Epithelial cell of prostate (primary cell): ENCODE measurements at places on chromosomes 3 and 15.

GRCh38 chr3:15955968-15956367 is 158.2 kb upstream of the ANKRD28 start:
- no peak for DNase-seq

GRCh38 chr3:72938471-72939265 is 50.8 kb downstream of the GXYLT2 start:
- DNase-seq, result no peak

DNA sequence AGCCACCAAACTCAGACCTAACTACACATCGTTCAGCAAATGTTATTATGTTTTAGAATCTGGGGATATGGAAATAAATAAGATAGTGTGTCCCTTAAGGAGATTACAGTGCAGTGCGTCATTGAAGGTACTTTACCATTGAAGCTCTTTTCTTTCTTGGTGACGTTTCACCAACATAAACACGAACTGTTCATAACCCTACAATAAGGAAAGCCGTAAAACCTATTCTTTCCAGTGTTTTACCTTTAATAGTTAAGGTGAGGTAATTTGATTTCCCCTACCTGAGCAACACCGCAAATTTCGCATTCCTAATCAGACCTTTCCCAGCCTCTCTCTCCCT is 826 bp downstream of the CCDC66 start:
- DNase-seq, result no peak

DNA sequence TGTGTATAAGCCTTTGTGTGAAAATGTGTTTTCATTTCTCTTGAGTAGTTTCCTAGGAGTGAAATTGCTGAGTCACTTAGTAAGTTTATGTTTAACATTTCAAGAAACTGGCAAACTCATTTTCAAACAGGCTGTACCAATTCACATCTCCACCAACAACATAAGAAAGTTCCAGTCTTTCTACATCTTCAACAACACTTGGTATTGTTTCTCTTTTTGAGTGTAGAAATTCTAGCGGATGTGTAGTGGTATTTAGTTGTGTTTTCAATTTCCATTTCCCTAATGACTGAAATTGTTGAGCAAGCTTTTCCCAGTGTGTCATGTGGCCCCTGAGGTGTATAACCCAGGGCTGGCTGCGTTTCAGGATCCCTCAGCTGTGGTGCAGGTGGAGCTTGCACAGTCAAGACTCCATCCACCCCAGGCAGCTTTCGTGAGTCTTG is 258.5 kb downstream of the PDCD6IP start:
- no peak for DNase-seq

- DNase-seq, result no peak
Measured at GRCh38 chr15:95134431-95135110, 903.2 kb downstream of the MCTP2 start.

DNA sequence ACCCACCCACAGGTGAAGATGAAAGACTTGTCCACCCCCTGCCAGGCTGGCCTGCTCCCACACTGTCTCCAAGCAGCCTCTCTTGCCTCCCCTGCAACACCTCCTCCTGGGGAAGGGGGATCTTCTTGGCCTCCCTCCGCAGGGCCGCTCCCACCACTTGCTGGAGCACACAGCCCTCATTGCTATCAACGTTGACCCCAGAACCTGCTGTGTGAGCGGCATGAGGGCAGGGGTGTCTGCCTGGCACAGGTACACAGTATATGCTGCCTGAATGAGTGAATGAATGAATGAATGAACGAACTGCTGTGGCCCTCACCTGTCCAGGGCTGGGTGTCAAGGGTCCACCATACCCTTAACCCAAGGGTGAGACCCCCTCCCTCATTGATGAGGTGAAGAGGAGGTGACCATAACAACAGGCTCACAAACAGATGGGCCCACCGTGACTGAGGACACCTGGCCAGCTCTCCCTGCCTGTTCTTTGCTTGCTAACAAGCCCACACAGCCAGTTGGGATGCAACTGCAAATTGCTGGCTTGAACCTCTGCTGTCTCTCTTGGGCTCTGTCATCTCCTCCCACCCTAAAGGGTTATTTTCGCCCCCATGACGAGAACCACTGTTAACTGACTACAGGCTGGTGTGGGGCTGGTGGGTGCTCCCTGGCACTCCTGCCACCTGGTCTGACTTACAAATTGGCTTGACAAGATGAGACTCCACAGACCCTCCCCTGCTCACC is 22.5 kb downstream of the SLC41A3 start:
- no peak for DNase-seq

- DNase-seq, result no peak
Measured at GRCh38 chr3:132867526-132867925, 145.3 kb upstream of the NPHP3 start.

DNA sequence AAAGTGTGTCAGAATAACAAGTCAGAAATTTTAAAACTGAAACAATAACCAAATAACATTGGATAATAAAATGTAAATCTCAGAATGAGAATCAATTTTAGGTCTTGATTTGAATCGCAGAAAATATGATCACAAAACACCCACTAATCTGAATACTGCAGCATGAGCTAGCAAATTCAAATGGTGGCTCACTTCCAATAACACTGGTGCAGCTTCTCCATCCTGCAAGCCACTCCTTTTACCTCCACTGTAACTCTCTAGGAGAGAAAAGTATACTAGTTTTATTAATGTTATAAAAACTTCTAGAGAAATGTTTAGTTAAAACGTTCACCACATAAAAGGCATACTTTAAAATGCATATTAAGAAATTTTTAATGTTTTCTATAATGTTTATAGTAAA is 30.4 kb downstream of the UBE3A start:
- DNase-seq, result no peak

- no peak for DNase-seq
Measured at GRCh38 chr3:127209840-127210653, 17.1 kb downstream of the PRR23E start.

DNA sequence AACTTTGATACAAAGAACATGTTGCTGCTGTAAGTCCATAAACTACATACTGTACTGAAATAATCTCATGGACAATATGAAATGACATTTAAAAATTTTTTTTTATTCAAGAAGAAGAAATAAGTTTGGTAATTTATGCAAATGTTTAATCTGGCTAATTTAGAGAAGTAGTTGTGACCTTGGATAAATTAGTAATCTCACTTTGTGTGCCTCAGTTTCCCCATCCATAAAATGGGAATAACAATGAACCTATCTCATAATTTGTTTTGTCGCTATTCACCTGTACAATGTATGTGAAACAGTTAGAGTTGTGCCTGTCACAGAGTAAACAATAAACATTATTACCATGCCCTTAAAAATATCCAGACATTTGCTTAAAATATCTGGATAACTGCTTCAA is 15.3 kb upstream of the DPH6 start:
- DNase-seq, result no peak

GRCh38 chr15:35713733-35714132 is 167.8 kb upstream of the DPH6 start:
- peak; percentile 83 for DNase-seq

DNA sequence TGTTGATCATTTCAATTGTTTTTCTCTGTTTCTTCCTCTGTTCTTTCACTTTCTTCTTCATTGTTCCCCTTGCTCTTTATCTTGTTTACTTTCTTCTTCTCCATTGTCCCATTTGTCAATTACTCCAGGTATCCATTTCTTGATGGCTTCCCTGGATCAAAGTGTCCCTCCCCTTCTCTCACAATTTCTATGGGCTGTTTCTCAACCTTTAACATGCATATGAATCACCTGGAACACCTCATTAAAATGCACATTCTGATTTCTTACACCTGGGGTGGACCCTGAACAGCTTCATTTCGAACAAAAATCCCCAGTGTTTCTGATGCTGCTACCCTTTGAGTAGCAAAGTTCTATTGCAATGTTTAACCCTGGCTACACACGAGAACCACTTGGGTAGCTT is 454.8 kb downstream of the EPHA6 start:
- DNase-seq, result no peak

DNA sequence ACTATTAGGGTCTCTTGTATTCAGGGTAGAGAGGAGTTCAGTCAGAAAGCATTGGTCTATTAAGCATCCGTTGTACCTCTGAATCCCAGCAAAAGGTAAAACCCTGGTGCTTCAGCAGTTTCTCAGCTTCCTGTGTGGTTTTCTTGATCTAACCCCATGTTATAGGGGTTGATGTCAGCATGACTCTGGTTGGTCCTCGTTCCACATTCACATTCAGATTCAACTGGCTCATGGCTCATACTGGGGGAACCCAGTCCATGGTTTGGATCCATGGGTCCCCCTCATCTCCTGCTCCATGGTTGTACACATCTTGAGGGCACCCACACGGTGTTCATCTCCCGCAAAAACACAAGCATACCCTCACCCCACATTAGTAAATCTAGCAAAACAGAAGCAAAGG is 47.7 kb upstream of the C2CD4B start:
- no peak for DNase-seq

GRCh38 chr3:11593318-11594034 is 50.2 kb downstream of the VGLL4 start:
- no peak for DNase-seq

- no peak for DNase-seq
Measured at GRCh38 chr3:169929830-169930519, 18.6 kb downstream of the SAMD7 start.

DNA sequence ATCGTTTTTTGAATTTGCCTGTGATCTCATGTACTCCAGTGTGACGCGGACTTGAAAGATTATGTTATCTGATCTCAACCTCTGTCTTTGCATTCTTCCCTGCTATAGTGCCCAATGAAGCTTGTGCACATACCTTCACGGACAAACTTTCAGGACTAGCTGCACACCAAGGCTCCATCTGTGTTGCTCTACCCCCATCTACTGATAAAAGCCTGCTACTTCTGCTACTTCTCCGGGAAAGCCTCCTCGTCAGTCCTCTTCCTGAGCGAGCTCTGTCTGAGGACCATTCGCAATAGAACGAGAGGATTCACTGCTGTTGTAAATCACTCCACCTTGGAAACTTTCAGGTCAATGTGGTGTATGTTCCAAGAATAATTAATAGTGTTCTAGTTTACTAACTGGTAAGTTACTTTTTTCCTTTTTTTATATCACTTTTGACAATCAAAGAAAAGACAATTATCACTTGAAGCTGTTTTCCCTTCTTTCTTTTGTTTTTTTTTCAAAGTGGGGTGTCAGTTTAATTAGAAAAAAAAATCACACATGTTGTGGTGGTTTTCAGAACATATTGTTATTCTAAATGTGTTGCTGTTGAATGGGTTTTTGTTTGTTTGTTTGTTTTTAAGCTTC is 217.6 kb downstream of the ARRDC4 start:
- DNase-seq, result peak; percentile 24

- DNase-seq, result no peak
Measured at GRCh38 chr15:48720646-48721045, 75.1 kb upstream of the FBN1 start.

GRCh38 chr3:171274222-171274621 is 186.0 kb downstream of the TNIK start:
- no peak for DNase-seq

DNA sequence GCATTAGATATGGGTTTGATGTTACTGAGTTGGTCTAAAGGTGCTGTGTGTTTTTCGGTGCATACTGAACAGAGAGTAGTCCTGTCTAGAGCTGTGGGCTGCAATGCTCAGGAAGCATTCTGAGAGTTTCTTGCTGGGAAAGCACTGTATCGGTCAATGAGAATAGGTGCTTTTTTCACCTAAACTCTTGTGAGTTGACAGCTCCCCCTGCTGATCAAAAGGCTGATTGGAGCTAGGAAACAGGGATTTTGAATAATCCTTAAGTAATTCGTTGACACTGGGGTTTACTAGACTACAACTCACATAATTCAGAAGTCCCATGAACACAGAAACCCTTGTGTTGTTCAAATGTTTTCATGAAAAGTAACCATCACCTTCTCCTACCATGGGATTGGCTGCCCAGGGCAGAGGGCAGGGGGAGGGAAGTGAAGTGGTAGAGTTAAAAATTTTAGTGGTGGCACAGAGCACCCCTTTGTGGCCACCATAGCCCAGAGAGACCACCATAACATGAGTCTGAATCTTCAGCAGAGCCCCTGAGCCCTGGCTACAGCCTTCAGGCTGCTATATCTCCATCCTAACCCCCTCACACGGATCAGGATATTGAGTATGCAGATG is 13.0 kb upstream of the MANF start:
- DNase-seq, result no peak

DNA sequence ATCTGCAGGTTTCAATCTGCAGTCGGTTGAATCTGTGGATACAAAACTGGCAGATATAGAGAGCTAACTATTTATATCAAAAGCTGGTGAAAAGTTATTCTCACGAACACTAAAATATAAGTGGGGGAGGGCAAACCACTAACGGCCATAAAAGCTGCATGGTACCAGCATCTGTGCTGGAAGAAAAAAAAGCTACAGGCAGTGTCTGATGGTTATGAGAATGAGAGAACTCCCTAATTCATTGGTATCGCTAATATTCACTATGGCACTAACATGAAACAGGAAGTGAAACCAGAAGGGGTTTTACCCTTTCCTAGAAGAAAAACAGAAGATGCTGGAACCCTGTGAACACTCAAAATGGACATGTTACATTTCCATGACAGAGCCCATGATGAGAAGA is 15.9 kb downstream of the CEP70 start:
- DNase-seq, result no peak

GRCh38 chr3:115657168-115657567 is 33.9 kb downstream of the GAP43 start:
- no peak for DNase-seq

DNA sequence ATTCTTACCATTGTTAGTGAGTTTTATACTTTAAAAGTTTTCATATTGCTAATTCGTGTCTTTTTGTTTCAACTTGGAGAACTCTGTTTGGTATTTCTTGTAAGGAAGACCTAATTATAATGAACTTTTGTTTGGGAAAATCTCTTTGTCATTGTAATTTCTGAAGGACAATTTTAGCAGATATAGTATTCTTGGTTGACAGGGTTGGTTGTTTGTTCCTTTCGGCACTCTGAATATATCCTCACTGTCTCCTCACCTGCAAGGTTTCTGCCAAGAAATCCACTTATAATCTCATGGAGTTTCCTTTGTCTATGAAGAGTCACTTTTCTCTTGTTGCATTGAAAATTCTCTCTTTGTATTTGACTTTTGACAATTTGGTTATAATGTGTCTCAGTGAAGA is 225.2 kb upstream of the NR2E3 start:
- no peak for DNase-seq

- peak; percentile 89 for DNase-seq
Measured at GRCh38 chr3:54891540-54891897, 36.3 kb downstream of the LRTM1 start.

DNA sequence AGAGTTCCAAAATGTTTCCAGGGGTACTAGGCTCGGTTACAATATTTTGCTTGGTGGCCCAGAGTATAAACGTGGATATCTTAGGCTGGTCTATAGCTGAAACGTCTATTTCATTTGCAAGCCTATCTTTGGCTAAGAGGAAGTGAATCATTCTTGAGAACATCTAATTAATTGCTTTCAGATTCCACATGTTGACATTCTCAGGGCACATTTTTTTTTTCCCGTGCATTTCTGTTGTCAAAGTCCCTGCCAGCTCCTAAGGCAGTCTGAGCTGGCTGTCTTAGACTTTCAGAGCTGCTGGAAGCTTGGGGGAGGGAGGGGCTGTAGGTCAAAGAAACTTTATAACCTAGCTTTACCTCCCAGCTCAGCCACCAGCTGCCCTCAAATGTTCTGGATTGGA is 23.2 kb upstream of the LAMP3 start:
- DNase-seq, result no peak

DNA sequence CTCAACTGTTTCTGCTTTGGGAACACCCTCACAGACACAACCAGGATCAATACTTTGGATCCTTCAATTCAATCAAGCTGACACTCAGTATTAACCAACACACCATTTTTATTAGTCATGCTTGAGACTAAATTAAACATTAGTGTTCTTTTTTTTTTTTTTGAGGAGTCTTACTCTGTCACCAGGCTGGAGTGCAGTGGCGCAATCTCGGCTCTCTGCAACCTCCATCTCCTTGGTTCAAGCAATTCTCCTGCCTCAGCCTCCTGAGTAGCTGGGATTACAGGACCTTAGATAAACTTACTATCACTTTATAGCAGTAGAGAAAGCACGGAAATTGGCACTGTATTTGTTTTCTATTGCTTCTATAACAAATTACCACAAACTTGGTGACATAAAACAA is 2.0 kb upstream of the RAB11A start:
- DNase-seq, result no peak
